ENCODE measurements at places on chromosomes 5 and 9. TPM values are rescaled to one million over a fixed set of nuclear protein-coding genes. Genes with fewer than 3 reads are reported as not detected.

The ZFP2 gene
- polyA plus RNA-seq = 0.19 TPM

The SLC36A2 gene
- polyA plus RNA-seq = not detected

The LIFR gene
- not detected for polyA plus RNA-seq

The PPP3R2 gene
- polyA plus RNA-seq = not detected

The GOLGA1 gene
- 3.1 TPM for polyA plus RNA-seq

The C9 gene
- polyA plus RNA-seq = not detected
